Esophagus squamous epithelium (tissue), 5 donors: ENCODE measurements at places on chromosomes 1 and 21.

DNA sequence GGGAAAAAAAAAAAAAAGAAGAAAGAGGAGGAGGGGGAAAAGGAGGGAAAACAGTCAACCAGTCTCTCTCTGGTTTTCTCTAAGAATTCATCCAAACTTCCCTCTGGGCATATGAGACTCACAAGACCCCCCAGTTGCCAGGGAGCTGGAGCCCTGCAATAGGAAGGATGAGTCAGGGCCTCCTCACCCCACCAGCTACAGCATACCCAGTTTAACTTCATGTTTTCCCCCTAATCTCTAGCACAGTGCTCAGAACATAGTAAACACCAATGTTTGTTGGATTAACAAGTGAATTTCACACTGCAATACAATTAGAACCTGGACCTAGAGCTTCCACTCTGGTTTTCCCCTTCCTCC lies 7.8 kb downstream of the F11R start:
- no peak for DNase-seq

GRCh38 chr21:38477226-38477625 lies 21.1 kb downstream of the ERG start:
- no peak for DNase-seq

DNA sequence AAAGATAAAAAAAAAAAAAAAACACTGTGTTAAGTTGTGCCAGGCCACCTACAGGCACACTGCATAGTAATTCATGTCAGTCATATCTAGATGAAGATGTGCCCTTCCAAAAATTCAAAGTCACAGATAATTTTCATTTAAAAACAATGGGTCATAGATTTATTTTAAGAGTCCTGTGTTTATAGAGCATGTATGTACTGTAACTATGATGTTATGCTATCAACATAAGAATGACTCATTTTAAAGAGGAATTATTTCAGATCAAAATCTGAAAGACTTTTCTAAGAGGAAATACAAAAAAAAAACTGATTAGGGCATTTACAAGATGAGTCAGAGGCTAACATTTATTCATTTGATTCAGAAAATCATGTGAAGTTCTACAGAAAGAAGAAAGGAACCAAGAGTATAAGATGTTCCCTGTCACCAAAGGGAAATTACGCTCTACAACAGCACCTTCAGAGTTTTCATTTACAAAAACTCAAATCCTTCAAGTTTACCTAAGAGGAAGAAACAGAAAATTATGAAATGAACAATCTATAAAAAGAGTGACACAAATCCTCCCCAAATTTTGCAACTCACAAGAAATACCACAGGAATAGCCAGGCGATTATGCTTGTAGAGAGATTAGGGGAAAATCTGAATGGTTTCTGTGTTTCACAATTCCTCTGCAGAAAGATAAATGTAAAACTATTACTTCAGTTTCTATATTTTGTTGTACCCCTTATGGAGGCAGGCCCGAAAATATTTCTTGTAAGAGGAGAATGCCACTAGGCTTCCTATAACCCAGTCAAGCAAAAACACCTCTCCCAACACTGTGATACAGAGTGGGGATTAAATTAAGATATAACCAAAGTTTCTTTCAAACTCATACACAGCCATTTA lies 13.8 kb downstream of the TP53BP2 start:
- no peak for DNase-seq

GRCh38 chr21:34886240-34887104 lies 162.6 kb downstream of the RUNX1 start:
- DNase-seq = no peak
